ENCODE measurements at places on chromosomes 7 and 10.
A peak's percentile ranks its signal among the peaks of the same experiment; 100 is the strongest.

GRCh38 chr7:30572212-30572841, 22.4 kb upstream of the GARS1 start:
- DNase-seq: no peak

DNA sequence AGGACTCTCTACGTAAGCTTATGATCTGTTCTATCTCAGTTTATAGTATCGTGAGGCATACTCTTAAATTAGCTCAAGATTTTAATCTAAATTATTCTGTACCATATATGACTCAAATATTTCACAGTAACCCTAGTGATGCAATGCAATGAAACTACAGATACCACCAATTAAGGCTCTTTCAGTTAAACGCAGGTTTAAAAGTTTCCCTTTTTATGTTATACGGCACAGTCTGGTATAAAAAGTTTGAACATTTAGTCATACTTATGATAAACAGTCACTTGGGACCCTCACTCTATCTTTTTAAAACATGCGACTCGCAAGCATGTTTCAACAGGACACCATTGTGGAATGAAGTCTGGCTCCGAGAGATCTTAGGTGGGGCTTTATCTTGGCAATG, 107.2 kb downstream of the CDK6 start:
- DNase-seq: no peak

DNA sequence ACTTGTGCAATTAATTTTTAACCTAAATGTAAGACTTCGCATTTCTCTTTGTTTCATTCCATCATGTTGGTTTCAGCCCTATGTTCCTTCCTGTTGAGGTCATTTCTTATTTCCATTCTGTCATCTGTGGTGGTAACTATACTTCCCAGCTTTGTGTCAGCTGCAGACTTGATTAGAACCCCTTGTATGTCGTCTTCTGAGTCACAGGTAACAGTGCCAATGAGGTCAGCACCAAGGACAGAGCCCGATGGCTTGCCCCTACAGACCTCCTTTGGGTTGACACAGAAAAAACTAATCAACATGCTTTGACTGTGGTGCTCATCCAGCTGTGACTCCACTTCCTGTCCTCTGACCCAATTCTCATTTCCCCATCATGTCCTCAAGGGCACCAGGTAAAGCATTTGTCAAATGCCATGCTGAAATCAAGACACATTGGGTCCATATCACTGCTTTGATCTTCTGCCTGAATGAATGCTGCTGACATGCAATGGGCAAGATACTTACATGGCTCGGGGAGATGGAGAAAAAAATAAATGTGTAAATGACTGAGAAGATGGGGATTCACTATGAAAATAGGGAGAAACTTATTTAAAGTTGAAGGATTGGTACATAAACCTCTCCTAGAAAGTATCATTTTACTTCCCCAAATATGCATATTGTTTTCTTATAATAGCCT, 25.6 kb upstream of the CRTAC1 start:
- DNase-seq: peak; percentile 50

DNA sequence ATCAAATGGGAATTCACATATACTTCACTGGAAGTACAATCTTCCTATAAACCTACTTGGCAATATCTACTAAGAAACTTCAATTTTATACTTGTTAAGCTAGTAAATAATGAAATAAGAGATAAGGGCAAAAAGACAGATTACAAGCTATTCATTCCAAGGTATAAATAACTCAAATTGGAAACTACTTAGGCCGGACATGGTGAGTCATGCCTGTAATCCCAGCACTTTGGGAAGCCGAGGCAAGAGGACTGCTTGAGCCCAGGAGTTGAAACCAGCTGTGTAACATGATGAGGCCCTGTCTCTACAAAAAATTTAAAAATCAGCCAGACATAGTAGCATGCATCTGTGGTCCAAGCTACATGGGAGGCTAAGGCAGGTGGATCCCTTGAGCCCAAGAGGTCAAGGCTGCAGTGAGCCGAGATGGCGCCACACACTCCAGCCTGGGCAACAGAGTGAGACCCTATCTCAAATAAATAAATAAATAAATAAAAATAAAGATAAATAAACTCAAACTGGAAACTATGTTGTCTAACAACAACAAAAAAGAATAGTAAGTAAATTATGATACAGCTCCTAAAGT, 37.6 kb downstream of the ARHGAP21 start:
- DNase-seq: no peak

DNA sequence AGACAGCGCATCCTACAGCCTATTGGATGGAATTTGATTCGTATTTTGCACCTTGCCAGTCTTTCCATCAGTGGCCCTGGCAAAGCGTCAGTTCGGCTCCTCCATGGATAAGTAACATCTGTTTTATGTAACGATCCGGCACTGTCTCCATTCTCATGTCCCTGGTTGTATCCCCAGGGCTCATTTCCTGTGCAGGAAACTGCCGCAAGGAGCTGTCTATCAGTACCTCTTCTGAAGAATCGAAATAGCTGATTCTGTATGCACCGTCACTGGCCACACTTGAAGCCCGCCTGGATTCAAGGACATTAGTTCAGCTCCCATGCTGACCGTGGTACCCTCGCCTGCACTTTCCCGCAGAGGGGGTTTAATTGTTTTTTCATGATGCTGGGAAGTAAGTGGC, 53.1 kb upstream of the NPS start:
- no peak for DNase-seq

- DNase-seq: no peak
Measured at GRCh38 chr7:130240240-130240639, 26.4 kb upstream of the CPA2 start.

GRCh38 chr7:64755865-64756264, 38.4 kb upstream of the ZNF138 start:
- no peak for DNase-seq

GRCh38 chr10:23094786-23095403, 484 bp upstream of the MSRB2 start:
- no peak for DNase-seq

- no peak for DNase-seq
Measured at GRCh38 chr7:99035723-99036545, 108.0 kb downstream of the SMURF1 start.

DNA sequence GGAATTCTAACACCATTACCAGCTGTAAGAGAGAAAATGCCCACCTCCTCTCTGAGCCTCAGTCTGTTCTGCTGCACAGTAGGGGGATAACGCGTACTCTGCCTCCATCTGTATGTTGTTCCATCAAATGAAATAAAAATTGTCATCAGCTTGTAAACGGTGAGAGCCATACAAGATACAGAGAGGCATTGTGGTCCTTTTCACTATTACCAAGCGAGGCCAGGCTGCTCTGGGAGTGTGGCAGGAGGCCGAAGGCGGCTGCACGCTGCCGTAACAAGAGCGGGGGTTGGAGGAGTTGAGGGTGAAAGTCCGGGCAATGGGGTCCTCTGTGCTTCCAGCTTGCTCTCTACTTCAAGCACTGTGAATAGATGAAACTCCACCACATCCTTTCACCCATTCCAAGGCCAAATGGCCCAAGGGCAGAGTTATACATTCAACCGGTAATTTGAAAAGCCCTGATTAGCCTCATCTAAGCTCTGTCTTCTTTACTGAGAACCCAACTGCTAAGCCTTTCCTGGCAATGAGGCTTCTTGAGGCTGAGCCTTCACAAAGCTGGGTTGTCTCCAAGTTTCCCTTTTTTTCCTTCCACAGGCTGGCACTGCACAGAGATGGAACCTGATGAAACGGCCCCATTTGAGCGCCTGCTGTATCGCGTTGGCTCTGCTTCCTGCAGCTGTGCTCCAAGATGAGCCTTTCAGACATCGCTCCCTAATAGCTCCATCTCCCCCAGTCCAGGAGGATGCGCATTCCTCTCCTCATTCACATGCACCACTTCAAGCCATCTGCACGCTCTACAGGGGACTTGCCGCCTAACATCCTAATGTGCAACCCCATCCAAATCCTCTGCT, 47.2 kb downstream of the PYROXD2 start:
- no peak for DNase-seq

- no peak for DNase-seq
Measured at GRCh38 chr7:21986096-21986495, 40.4 kb upstream of the CDCA7L start.

DNA sequence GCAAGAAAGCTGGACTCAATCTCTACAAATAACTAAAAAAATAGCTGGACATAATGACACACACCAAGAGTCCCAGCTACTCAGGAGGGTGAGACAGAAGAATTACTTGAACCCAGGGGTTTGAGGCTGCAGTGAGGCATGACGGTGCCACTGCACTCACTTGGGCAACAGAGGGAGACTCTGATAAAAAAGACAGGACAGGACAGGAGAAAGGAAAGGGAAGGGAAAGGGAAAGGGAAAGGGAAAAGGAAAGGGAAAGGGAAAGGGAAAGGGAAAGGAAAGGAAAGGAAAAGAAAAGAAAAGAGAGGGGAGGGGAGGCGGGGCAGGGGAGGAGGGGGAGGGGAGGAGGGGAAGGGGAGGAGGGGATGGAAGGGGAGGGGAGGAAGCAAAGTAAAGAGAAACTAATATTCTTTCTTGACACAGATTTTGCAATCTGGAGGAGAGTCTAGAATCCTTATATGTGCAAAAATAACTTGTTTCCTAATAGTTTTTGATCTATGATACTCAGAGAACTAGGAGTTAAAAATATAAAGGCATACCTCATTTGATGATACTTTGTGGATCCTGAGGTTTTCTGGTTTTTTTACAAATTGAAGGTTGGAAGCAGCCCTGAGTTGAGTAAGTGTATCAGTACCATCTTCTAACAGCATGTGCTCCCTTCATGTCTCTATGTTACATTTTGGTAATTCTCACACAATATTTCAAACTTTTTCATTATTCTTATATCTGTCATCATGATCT, 8.0 kb downstream of the SAR1A start:
- DNase-seq: no peak

DNA sequence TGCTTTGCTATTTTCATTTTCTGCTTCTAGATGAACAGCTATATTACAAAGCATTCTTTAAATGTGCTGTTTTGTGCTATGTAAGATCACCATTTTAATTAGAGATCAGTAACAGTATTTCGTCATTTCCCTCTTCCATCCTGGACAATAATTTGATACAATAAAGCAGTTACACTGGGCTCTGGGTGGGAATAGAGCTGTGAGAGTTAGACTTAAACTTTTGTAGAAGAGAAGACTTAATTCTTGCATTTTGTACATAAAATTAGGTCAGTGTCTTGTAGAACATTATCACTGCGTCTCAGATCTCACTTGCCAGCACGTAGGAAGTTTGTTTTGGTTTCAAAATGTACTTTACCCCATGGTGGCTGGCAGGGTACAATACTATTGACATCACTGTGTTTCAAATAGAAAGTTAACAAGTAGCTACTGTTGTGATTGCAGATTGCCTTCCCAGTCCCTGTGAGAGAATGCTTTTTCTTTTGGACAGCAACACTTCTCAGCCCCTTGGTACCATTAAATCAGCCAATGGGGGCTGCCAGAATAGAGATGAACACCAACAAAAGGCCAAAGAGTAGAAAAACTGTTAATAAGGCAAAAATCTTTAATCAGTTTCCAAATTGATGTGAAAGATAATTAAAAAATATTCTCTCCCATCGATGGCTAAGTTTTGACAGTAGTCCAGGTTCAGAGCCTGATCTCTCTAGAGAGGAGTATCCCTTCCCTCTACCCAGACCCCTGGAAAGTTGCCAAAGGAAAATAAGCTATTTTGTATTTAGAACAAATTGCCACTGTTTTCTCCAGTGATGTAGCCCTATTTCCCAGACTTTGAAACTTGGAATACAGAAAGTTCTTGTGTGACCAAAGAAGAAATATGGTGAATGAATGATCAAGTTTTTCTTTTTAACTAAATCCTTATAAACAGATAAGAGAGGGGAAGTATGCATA, 35.1 kb downstream of the SMNDC1 start:
- no peak for DNase-seq

DNA sequence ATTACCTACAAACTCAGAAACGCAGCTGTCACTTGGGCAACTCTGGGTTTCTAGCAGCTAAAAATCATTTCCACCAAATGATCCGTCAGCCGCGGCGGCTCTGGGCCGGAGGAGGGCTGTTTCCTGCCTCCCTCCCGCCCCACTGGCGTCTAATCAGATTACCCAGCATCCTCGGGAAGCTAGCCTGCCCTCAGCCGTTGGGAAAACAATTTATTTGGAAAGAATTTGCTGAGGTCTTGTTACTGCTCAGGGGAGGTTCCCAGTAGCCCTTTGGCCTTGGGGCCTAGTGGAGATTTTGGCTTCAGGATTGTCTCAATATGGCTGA, 65.0 kb upstream of the ADGRA1 start:
- no peak for DNase-seq

DNA sequence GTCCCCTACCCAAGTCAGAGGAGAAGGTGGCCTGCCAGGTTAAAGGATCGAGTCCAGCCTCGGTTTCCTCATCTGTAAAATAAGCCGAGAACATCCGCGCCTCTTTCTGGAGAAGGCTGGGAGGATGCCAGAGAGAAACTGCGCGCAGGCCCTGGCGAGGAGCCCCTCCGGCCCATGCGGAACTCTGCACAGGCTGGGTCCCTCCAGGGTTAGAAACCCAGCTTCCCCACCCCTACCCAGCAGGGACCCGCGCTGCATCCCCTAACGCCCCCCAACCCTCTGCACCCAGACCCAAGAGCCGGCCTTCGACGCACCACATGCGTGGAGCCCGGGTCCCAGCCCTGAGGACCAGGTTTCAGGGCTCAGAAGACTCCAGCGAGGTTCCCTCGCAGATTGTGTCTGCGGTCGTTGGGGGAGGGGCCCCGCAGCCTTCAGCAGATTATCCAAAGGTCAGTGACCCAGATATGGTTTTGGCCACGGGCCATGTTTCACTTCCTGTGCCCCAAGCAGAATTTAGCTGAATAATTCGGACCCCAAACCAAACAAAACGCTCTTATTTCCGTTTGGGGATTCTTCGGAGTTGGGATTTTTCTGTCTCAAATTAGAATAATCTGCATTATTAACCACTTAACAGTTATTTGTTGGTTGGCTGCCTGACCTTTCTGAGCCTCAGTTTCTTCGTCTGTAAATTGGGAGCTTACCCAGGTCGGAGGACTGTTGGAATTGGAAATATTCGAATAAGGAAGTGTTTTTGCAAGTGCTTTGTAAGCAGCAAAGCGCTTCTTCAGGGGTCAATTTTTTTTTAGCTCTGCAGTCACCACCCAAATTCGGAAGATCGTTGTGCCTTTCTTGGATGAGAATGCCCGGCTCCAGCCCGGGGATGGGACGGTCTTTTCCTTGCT, 167.7 kb downstream of the UBE2H start:
- DNase-seq: no peak

GRCh38 chr10:14953424-14954000, 384 bp downstream of the DCLRE1C start:
- DNase-seq: no peak
